ENCODE measurements at places on chromosomes 1 and 21.
A peak's percentile ranks its signal among the peaks of the same experiment; 100 is the strongest.

DNA sequence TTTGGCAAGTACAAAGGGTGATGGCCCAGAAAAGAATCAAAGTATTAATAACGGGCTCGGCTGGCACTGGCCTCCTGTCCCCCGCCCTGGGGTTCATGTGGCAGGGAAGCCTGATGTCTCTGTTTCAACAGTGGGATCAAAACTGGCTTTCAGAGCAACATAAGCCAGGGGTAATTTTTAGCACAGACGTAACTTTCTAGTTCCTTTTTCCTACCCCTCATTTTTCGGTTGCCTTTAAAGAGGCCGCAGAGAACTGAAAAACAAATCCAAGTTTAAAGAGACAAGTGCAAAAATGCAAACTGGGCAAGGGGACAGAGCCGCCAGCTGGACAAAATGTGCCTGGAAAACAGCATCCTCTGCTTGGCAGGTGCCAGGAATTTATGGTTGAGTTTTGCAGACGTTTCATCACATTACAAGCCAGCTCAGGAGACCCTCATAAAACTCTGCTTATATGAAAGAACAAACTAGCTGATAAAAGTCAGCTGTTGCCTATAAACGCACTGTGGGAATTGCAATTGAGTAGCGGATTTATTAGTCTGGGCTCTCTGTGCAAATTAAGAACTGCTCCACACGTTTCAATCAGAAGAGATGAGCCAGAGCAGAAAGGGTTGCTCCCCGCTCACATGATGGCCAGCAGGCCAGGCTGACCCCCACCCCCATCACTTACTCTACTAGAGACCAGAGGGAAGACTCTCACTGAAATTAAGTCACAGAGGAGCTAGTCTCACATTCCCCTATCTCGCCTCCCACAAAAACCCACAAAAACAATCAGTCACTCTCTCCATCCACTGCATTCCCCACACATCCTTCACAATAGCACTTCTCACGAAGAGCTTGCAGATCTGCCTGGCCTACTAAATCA, 15.8 kb upstream of the CDCA8 start:
- no peak for DNase-seq

GRCh38 chr21:15291621-15292266, 226.9 kb upstream of the NRIP1 start:
- DNase-seq = peak; percentile 82

DNA sequence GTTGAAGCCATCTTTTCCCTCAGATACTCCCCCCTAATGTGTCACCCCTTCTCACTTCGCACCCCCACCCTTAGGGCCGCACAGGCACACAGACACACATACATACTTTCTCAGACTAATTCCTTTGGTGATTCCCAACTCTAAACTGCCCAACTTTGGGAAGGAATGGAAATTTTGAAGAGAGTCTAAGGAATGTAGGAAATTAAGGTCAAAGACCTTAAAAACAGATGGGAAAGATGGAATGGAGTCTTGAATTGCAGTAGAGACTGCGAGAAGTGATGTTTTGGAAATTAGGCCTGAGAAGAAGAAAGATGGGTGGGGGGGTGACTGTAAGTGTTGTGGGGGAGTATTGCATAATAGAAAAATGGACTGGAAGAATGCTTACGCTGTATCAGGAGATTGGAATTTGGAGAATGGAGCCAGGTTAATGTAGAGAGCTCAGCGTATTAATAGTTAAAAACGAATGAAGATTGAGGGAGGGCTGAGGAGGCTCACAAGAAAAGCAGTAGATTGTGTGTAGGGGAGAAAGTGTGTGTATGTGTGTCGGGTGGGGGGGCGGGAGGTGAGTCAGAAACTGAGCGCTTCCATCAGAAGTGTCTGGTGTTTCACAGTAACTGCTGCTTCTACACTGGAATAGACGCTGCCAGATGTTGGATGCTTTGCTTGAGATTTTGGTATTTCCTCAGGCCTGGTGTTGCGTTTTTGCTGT, 1.7 kb downstream of the PIP5K1A start:
- peak; percentile 86 for DNase-seq

GRCh38 chr1:41482001-41482765, 2.3 kb downstream of the EDN2 start:
- peak; percentile 81 for DNase-seq

GRCh38 chr1:95042286-95042685, 30.5 kb downstream of the ALG14 start:
- DNase-seq = no peak

DNA sequence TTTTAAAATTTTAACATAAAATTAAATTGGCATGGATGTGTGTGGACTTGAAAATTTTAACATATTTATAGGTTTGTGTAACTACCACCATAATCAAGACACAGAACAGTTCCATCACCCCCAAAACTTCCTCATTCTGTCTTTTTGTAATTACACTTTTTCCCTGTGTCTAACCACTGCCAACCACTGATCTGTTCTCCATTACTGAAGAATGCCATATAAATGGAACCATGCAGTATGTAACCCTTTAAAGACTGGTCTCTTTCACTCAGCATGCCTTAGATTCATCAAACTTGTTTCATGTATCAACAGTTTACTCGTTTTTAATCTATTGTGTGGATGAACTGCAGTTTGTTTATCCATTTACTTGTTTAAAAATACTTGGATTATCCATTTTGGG, 13.0 kb upstream of the AHCYL1 start:
- no peak for DNase-seq

DNA sequence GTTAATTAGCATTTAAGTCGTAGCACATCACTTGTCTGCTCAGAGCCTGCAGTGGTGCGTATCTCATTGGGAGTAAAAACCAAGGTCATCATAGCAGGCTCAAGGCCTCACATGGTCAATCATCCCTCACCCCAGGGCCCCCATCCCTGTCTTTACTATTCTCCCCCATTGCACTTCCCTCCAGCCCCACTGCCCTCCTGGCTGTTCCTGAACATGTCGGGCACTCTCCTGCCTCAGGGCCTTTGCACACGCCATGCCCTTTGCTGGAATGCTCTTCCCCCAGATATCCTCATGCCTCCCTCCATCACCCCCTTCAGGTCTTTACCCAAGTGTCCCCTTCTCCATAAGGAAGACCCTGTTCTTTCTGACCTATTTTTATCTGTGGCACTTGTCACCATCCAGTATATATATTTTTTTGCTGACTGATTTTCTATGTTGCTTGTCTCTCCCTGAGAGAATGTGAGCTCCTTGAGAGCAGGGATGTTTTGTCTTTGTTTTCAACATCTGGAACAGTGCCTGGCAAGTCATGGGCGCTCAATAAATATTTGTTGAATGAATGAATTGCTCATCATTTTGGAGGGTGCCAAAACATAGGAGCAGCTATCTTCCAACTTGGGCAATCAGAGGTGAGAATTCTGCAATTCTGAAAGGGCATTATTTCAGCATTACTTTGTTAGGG, 74.1 kb upstream of the POU3F1 start:
- DNase-seq = peak; percentile 55

- no peak for DNase-seq
Observed at GRCh38 chr1:151776665-151777062, 13.4 kb upstream of the MRPL9 start.

- DNase-seq = peak; percentile 84
Observed at GRCh38 chr1:97094247-97094972, 372.8 kb downstream of the PTBP2 start.

DNA sequence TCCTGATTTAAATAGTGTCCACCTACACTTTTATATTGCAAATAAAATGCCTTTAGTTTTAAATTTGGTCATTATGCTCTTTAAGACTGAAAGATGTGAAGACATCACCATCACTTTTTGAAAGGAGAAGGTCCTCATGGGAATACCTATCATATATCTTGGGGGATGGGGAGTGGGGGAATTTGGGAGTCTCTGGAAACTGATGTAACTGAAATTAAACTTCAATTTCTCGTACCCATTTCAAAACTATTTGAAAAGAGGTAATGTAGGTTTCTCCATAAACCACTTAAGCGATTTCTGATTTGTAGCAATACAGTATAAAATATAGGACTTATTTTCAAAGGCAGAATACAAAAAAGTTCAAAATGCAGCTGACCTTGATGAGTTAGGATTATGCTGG, 924 bp downstream of the EXTL2 start:
- no peak for DNase-seq

Measured in epithelial cell of esophagus (primary cell).